KBM-7 (cell line): ENCODE measurements at places on chromosomes 5 and 9.

- DNase-seq = no peak
These were observed 23.1 kb upstream of the SH3PXD2B start for GRCh38 chr5:172477466-172477865.

DNA sequence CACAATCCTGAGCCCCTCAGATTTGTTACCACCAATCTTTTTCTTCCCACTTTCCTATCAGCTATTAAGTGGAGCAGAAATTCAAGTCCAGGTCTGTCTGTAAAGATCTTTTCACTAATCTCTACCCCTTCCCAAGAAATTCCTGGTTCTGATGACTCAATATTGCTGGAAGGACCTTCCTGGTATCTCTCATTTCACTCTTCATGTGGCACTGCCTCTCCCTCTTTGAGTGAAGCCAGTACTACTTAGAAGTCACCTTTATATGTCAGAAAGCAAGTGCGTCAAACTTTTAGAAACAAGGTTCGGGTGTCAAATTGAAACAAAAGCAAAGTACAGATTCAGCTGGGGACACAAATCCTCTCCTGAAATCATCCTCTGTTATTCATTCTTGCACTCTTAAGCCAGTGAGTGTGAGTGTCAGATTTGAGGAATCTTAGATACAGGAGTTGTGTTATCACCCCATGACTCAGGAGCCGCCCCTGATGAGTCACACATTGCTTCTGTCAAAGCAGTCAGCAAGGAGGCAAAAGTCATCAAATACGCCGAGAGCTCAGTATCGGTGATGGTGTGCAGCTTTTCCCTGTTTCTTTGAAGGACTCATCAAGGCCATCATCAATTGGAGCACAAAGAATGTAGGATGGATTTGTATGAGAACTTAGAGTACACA lies 313.0 kb downstream of the CETN3 start:
- no peak for DNase-seq

DNA sequence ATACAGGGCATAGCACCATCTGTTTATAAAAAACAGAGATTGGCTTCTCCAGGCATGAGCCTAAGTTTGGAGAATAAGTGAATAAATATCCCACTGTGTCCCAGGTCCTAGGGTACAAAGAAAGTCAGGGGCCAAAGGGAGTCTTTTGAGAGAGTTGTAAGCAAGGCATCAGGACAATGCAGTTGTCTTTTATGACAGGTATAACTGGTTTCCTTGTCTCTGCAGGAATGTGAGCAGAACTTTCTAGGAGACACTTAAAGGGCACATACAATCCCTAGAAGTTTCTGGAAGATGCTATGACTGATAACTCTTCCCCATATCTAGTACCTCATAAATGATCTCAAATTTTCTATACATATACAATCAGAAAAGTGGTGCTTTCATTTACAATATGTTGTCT lies 245.6 kb upstream of the RGMB start:
- no peak for DNase-seq

DNA sequence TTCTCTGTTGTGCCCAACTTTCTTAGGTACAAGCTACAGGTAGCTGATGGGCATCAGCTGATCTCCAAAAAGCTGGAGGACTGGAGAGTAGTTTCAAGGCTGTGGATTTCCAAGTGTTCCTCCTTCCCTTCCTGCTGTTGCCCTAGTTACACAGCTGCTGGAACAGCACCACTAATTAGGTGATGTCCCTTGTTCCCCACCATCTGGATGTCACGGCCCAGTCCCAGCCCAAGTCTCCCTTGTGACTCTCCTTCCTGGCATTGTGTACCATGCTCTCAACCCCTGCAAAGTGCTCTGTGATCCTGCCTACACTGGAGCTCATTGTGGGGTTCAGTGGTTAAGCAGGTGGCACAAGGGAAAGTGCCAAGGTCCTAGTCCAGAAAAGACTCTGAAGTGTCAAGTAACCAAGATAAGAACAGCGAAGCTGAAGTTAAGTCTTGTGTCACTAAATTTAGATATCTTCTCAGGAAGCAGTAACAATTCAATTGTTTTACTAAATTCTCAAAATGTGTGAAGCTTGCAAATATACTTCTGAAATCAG lies 604.5 kb downstream of the ISL1 start:
- DNase-seq = no peak

DNA sequence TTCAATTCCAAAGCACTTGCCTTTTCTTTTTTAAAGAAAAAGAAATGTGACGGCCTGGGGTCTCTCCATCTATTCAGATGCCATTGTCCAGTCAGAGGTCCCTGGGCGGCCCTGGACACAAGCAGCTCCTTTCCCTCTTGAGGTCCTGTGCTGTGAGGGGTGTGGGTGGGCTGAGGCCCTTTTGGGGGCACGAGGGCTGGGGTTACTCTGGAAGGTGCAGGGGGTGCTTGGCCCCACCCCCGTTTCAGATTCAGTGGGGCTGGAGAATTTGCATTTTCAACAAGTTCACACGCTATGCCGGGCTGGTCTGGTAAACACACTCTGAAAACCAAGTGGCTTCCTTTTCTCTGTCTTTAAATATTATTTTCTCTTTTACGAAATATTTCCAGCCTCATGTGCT lies 91.4 kb upstream of the PHYKPL start:
- DNase-seq = no peak

DNA sequence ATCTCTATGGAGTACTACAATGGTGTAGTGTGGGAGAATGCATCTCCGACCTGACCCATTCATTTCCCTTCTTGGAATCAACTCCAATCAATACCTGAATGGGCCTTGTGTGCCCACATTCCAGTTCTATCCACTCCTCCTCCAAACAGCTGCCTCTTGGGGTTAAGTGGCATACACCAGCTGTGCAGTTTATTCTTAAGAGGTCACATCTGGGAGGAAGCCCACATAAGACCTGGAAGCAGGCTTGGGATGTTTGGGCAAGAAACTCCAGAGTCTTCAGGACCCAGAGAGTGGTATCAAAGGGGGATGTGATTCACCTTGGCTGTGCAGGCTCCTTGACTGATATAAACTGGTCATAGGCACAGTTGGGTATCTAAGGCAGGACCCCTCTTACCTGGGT lies 46.0 kb downstream of the ACTBL2 start:
- no peak for DNase-seq

GRCh38 chr5:139051392-139051791 lies 146.8 kb downstream of the SIL1 start:
- DNase-seq = no peak

DNA sequence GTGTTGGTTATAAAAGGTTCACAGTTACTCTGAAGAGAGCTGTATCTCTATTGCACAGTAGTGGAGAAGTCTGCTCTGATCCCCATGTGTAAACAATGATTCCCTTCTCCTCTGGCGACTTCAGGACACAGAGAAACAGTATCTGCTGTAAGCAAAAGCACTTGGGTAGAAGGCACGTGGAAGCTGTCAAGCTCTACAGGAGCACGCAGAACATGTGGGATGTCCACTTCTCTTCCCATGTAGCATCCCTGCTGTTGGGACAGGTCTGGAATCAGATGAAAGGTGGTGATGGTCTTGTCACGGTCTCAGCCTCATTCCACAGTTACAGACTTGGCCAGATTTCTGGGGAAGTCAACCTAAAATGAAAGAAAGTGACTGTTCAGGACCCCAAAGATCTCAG lies 9.4 kb upstream of the MAPK9 start:
- DNase-seq = no peak
